COLO829 (cell line): ENCODE measurements at places on chromosomes 7 and 10.

DNA sequence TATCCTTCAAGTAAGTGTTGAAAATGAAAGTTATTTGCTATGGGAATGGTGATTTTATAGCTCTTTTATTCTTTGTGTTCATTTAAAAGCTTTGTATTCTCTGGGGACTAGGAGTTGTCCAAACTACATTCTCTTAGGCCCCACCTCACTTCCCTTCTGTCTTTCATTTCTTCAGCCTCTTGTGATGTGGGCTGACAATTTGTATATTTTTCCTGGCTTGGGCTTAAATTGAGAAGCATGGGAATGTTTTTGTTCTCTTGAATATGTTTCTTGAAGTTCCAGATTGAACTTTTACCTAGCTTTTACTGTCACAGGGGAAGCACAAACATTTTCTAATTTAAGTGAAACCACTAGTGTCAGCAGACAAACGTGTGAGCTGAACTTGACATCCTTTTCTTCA is 27.9 kb downstream of the BBS9 start:
- no peak for DNase-seq

DNA sequence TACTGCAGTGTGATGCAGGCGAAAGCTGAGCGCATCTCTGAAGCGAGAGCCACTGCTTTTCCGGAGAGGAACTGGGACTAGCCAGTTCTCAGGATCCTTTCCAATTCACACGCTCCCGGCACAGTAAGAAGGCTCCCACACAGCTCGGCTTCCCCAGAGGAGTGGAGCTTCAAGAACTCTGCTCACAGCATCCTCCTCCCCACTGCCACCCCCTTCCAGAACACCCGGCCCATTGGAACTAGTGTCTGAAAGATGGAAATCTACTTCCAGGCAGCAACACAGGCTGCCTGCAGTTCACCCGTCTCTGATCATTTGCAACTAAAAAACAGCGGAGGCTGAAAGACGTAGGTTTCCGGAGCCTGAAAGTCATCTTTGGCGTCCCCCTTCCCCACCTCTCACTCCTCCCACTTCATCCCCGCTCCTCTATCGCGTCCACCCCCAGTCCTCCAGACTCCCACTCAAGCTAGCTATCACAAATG is at the start of gene DGKB:
TSS of gene DGKB (minus strand) at position 163 of the 479 bp plus-strand sequence.
- DNase-seq: no peak

- DNase-seq: no peak
Observed at GRCh38 chr7:37382546-37383088, 66.0 kb downstream of the ELMO1 start.

DNA sequence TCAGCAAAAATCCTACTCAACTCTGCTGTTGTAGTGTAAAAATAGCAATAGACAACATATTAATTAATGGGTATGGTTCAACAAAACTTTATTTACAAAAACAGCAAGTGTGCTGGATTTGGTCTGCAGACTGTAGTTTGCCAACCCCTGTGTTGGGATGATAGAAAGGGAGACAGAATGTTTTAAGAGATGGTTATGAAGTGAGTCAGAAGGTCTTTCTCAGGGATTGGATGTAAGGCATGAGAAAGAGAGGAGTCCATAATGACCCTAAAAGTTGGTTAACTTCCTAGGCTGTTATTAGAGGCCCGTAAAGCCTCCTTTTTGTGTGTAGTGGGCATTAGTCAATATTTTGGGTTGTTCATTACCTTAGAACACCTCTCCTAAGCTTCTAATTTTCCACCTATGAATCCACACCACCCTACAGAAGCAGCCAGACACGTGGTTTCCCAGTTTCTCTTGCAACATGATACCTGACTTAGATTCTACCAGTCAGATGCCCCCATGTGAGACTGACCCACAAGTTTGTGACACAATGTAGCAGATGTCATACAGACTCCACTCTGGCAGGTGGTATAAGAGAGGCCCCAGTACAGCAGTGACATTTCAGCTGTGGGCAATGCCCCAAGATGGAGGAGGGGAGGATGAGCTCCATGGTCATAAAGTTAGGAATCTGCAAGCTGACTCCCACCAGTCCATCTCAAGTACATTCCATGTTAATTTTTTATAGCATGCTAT is 1015.6 kb downstream of the KCNMA1 start:
- DNase-seq: no peak

- DNase-seq: no peak
Observed at GRCh38 chr10:48248462-48248861, 26.0 kb downstream of the FRMPD2 start.

GRCh38 chr7:21108182-21108581 is 319.7 kb upstream of the SP4 start:
- peak; percentile 44 for DNase-seq

DNA sequence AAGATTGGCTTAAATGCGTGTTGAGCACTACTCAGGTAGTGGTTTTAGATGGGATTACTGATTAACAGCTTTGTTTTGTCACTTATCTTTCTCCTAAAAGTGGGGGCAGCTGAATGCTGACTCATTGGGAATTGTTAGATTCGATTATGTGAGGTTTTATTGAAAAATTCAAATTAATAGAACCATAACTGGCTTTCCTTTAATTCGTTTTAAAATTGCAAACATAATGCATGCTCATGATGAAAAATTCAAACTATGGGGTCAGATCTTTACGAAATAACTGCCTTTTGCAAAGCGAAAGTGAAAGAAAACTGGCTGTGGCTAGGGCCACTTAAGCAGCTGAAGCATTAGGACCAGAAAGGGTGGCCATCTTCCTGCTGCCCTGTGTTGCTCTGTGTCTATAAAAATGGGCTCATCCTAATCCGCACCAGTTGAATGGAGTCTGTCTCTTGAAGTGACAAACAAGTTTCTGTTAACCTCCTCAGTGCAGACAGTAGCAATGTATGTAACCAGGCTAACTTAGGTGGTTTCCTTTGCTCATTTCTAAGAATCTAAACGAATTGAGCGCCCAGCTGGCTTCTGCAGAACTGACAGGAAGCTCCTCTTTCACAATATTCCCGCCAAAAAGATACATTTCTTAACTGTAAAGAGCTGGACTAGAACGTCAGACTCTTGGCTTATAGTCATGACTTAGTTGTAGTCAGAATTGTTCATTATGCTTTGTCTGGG is 27.8 kb downstream of the DENND10 start:
- DNase-seq: peak; percentile 6

- no peak for DNase-seq
Observed at GRCh38 chr10:121362026-121362425, 236.2 kb downstream of the FGFR2 start.

- no peak for DNase-seq
Observed at GRCh38 chr7:28958235-28958979, at the start of gene TRIL. TSS of gene TRIL (minus strand) at chr7:28958330. CDS start at chr7:28958046, 284 bp downstream.

DNA sequence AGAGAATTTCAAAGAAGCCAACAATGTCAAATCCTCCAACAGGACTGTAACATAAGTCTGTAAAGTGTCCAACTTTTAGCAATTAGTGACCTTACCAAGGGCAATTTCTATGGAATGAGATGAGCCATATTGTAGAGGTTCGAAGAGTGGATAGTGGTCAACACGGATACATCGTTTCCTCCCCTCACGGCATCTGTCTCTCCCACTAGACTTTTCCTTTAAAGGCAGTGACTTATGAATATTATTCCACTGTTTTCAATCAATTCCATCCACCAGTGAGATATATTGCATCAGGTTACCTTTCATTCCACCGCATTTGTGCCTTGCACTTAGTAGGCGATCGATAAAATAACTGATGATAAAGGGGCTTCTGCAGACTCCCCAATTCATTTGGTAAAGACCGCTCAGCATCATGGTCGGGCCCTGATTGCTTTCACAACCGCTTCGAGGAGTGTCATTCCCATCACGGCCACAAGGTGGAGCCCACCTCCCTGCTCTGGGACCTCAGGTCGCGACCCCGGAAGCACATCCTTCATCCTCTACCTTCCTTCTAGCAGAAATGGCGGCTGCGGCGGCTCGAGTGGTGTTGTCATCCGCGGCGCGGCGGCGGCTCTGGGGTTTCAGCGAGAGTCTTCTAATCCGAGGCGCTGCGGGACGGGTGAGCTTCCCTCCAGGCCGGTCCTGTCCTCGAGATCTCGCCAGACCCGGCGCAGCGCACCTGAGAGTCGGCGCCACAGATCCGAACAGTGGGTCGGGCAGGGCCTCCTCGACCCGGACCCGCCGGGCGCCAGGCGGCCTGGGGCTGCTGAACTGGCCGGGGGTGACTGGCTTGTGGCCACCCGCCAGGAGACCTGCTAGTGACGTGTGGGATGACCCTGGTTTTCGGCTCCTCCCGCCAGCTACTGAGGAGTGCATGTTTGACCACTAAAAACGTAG is at the start of gene PMPCB:
TSS of gene PMPCB (plus strand) at position 535 of the 936 bp plus-strand sequence. CDS start at position 560, 25 bp downstream.
- peak; percentile 97 for DNase-seq

DNA sequence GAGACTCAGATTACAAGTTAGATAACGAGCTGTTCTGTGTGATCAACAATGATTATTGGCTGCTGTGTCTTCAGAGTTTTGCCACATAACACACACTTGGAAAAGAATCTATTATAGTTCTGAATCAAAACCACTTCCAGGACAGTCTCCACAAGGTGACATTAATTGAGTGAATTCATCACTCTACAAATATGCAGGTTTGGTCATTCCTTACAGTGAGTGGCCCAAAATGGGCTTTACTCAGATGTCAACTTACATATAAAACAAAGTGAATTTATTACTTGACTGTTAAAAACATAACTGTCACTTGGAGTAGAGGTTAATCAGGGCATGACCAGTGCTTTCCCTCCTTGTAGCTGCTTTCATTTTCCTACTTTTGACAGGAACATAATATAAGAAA is 984.3 kb downstream of the REEP3 start:
- no peak for DNase-seq

- DNase-seq: peak; percentile 48
Observed at GRCh38 chr7:141072548-141073172, 1.2 kb upstream of the TMEM178B start.

DNA sequence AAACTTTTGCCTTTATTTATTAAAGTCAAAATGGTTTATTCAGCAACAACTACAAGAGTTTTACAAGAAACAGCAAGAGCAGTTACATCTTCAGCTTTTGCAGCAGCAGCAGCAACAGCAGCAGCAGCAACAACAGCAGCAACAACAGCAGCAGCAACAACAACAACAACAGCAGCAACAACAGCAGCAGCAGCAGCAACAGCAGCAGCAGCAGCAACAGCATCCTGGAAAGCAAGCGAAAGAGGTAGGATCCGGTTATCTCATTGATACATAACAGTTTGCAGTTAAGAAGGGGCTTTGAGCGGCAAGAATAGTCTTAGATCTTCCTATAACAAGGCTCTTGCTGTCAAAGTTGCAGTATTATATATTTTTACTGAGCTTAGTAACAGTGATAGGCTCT is 215.1 kb downstream of the FOXP2 start:
- DNase-seq: no peak

DNA sequence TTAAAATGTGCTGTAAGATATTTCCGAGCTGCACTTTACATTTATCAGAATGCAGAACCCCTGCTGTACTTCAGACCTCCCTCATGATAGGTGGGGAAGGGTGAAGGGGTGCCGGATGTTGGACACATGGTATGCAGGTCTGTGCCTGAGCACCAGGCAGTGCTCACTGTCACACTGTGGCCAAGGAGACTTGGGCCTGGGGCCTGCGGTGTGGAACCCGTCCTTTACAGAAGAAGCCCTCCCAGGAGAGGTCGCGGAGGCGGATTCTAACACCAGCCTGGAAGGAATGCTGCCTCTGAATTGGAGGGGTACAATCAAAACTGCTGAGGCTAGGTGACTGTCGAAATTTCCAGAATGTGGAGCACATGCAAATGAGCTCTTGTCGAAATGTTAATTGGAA is 34.5 kb downstream of the DNAJB6 start:
- no peak for DNase-seq

GRCh38 chr10:95796504-95796903 is 40.5 kb downstream of the ENTPD1 start:
- no peak for DNase-seq

GRCh38 chr7:138151731-138152577 is 75.7 kb downstream of the AKR1D1 start:
- DNase-seq: no peak

DNA sequence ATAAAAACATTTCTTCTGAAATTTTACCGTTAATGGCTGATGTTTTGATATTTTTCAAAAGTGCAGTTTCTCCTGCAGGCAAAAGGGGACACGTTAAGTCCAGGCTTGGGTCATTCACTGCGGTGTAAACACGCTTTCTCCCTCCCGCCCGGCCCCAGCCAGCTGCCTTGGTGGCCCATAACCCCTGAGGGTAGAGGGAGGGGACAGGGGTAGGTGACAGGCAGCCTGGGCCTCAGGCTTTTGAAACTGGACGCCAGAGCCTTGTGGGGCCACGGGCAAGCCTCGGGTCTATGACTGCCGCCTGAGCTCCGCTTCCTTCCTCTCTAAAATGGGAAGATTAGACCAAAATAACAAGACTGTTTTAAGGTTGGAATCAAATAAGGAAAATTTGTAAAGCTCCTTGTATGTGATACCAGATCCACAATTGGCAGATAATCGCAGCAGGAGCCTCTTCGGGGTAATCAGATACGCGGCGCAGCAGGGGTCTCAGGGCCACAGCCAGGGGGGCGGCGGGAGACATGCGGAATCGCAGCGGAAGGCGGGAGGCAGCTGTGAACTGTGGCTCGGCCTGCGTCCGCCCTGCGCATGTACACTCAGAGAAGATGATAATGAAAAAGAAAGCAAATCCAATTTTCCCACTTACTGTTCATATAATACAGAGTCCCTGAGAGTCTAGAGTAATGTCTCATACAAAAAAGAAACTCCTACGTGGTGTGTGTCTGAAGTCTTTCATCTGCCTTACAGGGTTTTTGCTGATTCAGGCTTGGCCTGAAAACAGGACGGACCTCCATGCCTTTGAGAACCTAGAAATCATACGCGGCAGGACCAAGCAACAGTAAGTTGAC is 138.3 kb downstream of the EGFR start:
- DNase-seq: no peak

GRCh38 chr7:130910949-130911944 is 177.2 kb upstream of the KLF14 start:
- no peak for DNase-seq

DNA sequence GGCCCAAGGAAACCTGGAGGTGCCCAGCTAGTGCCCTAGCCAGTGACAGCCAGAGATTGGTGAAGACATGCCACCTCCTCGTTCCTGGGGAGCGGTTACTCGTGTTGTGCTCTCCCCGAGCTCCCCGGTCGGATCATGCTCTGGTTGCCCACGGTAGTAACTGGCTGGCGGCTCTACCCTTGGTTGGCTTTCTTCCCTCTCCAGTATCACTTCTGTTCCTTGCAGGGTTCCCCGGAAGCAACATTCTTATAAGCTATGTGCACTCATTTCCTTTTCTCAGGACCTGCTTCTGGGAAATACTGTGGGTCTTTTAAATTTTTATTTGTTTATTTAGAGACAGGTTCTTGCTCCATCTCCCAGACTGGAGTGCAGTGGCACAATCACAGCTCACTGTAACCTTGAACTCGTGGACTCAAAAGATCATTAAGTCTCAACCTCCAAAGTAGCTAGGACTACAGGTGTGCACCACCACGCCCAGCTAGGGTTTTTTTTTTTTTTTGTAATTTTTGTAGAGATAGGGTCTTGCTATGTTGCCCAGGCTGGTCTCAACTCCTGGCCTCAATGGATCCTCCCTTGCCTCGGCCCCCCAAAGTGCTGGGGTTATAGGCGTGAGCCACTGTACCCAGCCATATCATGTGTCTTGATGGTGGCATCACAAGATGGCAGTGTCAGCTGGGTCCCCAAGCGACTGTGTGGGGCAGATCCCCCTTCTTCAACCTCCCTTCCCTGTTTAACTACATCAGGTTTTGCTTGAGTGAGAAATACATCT is 6.9 kb upstream of the CALHM1 start:
- no peak for DNase-seq
